ENCODE measurements at places on chromosomes 12 and 14.

DNA sequence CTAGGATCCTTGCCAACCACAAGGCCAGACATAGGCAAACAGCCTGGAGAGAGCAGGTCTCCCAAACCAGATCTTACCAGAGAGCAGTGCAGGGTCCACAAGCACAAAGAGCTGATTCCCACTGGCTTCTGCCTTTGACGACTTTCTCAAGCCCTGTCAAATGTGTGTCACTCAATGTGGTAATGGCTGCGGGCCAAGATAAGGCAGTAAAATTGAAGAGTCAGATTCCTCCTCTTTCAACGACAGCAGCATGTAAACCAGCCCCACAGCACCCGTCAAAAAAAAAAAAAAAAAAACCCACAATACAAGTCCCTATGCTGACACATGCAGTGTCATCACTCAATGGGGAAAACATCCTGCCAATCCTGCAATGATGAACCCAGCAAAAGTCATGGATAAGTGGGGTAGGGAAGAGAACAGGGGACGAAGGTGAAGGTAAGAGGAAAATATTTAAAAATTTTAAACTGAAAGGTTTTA, at the start of gene STON2:
STON2 (minus strand) TSS at position 123 of the 477 bp plus-strand sequence. CDS start 1,942 bp downstream, outside the sequence.
- DNase-seq, result peak; percentile 83

DNA sequence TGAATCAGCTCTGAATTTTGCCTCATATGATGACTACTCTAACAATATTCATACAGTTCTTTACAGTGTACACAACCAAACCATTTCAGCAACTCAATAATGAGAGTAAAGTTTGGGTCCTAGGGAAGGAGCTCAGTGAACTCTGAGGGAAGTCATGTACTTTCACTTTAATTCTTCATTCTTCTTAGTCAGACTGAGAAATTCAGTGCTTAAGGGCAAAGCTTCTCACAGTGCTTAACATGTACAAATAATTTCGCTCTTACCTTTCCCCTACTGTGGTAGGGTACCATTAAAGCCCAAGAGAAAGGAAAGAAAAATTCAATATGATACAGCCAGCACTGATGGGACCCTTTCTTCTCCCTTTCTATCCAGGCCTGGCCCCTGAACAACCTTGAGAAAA, 435.0 kb downstream of the NELL2 start:
- no peak for DNase-seq

- DNase-seq, result no peak
Observed at GRCh38 chr14:74917646-74918081, 5.4 kb downstream of the RPS6KL1 start.

- peak; percentile 70 for DNase-seq
Observed at GRCh38 chr12:112900298-112901145, 6.2 kb upstream of the OAS1 start.

DNA sequence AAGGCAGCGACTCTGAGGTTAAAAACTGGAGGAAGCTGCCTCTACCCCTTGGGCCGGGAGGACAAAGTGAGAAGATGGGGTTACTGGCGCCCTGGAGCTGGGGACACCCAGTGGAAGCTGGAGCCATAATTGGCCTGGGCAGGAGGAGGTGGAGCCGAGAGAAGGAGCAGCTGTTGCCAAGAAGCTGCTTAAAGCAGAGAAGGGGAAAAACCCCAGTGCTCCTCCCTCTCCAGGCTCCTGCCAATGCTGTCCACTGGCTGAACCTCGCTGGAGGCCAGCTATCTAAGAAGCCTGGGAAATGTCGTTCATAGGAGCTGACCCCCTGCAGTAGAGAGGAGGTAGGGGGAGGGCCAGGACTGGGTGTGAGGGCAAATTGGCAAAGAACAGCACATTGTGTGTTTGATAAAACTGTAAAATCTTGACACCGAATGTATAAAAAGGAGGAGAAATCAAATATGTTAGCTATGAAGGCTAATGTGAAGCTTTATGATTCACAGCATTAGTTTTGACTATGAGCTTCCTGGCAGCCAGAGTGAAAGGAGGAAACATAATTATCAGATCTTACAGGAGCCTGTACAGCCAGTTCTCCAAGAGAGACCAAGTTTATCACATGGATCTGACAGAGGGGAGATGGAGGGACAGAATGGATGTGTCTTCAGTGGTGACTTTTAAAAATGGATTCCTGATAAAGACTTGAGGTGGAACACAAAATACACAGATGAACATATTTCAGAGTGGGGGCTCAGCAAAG, 9.5 kb downstream of the HHIPL1 start:
- DNase-seq, result no peak

- no peak for DNase-seq
Observed at GRCh38 chr12:14988035-14988434, 15.2 kb downstream of the PDE6H start.

DNA sequence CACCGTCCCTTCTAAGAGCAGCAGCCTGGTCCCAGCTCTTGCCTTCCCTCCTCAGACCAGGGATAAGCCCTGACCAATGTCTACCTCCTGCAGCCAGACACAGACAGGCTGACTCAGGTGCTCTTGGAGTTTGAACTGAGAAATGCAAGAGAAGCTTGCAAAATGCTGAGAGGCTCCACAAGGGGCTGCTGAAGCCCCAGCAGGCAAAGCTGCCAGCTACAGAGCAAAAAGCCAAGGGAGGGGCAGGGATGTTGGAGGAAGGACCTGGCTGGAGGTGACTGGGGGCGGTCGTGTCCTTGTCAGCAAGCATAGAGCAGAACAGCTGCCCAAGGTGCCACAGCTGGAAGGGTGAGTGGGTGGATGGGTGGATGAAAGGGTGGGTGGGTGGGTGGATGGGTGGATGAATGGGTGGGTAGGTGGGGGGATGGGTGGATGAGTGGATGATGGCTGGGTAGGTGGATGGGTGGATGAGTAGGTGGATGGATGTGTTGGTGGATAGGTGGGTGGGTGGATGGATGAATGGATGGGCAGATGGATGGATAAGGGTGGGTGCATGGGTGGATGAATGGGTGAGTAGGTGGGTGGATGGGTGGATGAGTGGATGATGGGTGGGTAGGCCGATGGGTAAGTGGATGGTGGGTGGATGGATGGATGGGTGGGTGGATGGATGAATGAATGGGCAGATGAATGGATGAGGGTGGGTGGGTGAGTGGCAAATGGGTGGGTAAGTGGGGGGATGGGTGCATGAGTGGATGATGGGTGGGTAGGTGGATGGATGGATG, 4.0 kb upstream of the INF2 start:
- peak; percentile 26 for DNase-seq

- no peak for DNase-seq
Observed at GRCh38 chr12:89701606-89702206, 6.9 kb downstream of the ATP2B1 start.
